Hematopoietic multipotent progenitor cell treated with erythropoietin and hydrocortisone succinate and interleukin-3 and kit ligand, for 6 days (in vitro differentiated cells): ENCODE measurements at places on chromosomes 12 and 14.

DNA sequence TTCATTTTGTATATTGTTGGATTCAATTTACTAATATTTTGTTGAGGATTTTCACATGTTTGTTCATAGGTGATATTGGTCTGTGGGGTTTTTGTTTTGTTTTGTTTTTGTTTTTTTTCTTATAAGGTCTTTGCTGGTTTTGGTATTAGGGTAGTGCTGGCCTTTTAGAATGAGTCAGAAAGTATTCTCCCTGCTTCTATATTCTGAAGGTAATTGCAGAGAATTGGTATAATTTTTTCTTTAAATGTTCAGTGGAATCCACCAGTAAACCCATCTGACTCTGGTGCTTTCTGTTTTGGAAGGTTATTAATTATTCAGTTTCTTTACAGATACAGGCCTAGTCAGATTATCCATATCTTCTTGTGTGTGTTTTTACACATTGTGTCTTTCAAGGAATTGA lies 8.9 kb downstream of the TOGARAM1 start:
- no peak for DNase-seq

DNA sequence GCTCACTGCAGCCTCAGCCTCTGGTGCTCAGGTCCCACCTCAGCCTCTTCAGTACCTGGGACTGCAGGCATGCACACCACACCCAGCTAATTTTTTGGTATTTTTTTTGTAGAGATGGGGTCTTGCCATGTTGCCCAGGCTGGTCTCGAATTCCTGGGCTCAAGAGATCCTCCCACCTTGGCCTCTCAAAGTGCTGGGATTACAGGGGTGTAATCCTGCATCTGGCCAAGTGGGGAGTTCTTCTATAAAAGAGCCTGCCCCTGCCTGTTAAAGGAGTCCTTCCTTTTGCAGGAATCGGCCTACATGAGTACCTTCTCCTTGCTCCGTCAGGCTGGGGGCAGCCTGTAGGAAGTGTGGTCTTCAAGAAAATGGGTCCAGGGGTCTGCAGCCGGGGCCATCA lies 54.1 kb upstream of the RASSF3 start:
- DNase-seq, result no peak

DNA sequence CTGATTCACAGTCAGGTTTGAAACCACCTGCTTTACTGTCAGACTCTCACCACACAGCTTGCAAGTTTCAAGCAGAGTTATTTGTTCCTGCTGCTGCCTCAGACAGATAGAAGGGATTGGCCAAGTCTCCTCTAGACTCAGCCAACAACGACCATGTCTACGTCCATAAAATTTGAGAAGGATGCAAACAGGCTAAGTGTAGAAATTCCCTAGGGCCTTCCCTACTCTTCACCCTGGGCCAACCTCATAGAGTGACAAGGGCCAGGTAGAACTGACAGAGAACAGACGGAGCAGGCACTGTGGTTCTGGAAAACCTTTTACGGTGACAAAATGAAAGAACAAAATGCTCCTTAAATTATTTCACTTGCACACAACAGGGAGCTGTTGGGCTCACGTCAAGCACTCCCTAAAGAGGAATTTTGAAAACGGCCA lies 39.5 kb downstream of the CLIP1 start:
- DNase-seq, result no peak

- DNase-seq, result peak; percentile 22
These were observed 5.4 kb downstream of the KCNH5 start for GRCh38 chr14:63039866-63040265.

- peak; percentile 14 for DNase-seq
These were observed 12.3 kb upstream of the RTRAF start for GRCh38 chr14:51977075-51977474.

DNA sequence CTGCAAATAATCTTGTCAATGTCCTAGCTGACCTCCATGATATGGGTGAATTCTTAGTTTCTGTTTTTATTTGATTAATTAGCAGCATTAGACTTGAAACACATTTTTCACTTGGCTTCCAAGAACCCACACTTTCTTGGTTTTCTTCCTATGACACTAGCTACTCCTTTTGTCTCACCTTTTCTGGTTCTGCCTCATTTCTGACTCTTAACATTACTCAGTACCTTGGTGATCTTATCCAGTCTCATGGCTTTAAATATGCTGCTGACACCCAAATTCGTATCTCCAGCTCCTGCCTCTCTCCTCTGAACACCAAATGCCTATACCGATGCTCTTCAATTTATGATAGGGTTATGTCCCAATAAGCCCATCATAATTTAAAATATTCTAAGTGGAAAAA lies 32.0 kb upstream of the SSTR1 start:
- no peak for DNase-seq

GRCh38 chr12:98127336-98127679 lies 388.1 kb upstream of the TMPO start:
- no peak for DNase-seq

DNA sequence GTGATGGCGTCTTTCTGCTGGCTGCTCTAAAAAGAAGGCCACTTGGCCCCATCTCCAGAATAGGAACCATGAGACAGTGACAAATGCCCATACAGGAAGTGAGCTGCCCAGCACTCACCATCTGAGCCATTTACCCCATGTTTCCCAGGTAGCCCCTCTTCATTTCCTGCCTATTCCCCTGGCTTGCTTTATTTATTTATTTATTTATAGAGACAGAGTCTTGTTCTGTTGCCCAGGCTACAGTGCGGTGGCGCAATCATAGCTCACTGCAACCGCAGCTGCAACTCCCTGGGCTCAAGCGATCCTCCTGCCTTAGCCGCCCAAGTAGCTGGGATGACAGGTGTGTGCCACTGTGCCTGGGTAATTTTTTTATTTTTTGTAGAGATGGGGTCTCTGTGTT lies 71.2 kb downstream of the RIN3 start:
- DNase-seq, result no peak

DNA sequence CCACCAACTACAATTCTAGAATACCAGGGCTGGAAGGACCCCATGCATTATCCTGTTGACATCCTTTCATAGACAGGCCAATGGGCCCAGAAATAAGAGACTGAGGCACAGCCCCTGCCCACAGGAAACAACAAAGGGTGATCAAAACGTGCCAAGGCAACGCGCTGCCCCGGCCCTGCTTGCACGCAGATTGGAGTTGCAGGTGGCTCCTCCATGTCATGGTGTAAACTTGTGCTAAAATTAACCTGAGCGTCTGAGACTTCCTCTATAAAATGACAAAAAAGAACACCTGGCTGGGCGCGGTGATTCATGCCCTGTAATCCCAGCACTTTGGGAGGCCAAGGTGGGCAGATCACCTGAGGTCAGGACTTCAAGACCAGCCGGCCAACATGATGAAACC lies 30.1 kb downstream of the SPRING1 start:
- DNase-seq, result no peak

GRCh38 chr12:44550377-44550776 lies 325.7 kb downstream of the NELL2 start:
- DNase-seq, result no peak

DNA sequence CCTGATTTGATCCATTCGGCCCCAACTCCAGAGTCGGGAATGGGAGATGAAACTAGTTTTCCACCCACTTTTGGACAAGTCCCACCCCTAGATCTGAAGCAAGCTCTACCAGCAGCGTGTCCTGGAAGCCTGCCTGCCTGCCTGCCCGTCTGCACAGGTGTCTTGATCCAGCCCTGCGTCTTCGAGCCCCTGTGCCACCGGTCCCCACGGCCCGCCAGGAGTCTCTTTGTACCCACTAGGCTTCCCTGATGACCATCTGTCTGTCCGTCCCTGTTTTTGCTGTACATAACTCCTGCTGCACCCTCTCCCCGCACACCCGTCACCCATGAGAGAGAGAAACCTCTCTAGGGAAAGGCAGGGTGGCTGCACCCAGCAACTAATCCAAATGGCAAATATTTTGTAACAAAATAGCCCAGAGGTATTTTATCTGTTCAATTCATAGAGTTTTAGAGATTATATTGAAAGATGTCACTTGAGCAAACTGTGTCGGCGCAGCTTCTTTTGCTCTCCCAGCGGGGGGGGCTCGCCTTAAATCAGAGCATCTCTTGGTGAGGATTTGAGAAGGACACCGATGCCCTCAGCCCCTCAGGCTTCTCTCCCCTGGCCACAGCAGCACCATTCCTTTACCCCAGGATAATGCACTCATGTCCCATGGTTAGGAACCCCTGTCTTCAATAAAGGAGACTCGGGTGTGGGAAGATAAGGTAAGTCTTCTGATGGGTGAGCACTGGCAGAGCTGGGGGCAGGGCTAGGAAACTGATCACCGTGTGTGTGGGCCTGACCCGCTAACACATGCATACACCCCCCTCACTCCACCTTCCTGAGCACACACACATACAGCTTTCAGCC lies 35.8 kb downstream of the SLC6A12 start:
- DNase-seq, result peak; percentile 67

- no peak for DNase-seq
These were observed 408.1 kb upstream of the TMTC1 start for GRCh38 chr12:30191696-30192455.

GRCh38 chr14:99127651-99128167 lies 144.3 kb downstream of the BCL11B start:
- DNase-seq, result no peak

DNA sequence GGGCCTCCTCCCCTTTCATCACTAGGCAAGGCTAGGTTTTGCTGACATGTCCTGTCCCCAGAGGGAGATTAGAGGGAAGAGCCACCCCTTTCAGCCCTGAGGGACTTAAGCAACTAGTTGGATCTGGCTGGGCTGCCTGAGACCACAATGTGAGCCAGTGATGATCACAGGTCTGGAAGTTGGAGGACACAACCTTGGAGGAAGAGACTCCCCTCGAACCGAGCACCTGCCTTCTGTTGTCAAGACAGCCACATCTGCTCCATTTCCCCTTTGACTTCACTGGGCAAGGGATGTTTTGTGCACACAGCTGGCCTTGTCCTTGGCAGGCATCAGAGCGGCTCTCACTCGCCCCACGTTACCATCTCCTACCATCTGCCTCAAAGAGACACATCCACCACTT lies 31.4 kb downstream of the MVK start:
- DNase-seq, result no peak

DNA sequence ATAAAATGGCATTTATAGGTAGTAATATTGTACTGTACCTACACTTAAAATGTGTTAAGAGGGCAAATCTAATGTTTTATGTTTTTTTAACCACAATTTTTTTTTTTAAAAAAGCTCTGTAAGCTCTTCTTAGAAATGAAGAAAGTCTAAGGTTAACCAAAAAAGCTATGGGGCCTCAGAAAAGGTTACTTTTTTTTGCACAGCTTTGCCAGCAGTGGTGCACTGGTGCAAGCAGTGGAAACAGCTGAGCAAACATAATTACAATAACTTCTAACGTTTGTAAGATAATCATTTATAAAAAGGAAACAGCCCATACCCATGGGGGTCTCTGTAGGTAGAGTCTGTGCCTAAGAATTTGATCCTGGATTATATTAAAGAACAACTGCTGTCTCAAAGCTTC lies 85.1 kb upstream of the NID2 start:
- DNase-seq, result no peak

GRCh38 chr12:30100741-30101140 lies 317.0 kb upstream of the TMTC1 start:
- no peak for DNase-seq

GRCh38 chr12:93889516-93890212 lies 212.5 kb downstream of the CRADD start:
- DNase-seq, result no peak

GRCh38 chr14:71473843-71474242 lies 458.4 kb upstream of the RGS6 start:
- no peak for DNase-seq

DNA sequence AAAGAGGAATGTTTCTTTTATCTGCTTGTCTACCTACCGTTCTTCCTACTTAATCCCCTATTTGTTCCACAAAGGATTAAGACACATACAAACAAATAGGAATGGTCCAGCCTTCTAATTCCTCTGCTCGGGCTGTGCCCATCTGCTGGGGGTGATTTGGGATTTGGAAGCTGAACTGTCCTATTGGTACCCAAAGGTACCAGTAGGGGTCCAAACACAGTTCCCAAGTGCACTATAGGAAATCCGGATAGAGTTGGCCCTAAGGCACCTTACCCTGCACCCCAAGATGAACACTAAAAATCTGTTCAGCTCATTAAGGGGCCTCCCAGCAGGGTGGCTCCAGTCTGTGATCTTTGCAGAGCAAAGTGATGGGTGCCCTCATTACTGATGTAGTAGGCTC lies 566.9 kb downstream of the NRXN3 start:
- no peak for DNase-seq

- no peak for DNase-seq
These were observed 7.5 kb upstream of the PYROXD1 start for GRCh38 chr12:21429994-21430393.

- no peak for DNase-seq
These were observed 10.6 kb downstream of the TRHDE start for GRCh38 chr12:72282721-72283120.

- DNase-seq, result no peak
These were observed 201.2 kb downstream of the ANO4 start for GRCh38 chr12:100995771-100996170.

- no peak for DNase-seq
These were observed 133.6 kb downstream of the FGD4 start for GRCh38 chr12:32532951-32533350.

GRCh38 chr12:29208060-29208459 lies 59.0 kb downstream of the FAR2 start:
- peak; percentile 29 for DNase-seq

DNA sequence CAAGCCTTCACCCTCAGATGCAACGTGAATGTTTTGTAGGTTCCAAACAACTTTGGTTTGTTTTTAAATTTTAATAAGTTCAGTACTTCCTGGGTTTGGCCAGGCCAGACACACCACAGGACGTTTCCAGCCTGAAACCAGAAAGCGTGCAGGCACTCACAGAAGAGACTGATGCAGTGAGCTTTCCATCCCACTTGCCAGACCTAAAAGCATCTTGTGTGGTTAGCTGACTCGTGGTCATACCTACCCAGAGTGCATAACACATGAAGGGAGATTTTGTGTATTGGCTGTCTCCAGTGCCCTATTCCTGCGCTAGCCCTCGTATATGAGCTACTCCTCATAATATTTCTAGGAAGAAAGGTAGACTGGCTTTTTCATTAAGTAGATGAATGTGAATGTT lies 297.3 kb upstream of the FAR2 start:
- no peak for DNase-seq

DNA sequence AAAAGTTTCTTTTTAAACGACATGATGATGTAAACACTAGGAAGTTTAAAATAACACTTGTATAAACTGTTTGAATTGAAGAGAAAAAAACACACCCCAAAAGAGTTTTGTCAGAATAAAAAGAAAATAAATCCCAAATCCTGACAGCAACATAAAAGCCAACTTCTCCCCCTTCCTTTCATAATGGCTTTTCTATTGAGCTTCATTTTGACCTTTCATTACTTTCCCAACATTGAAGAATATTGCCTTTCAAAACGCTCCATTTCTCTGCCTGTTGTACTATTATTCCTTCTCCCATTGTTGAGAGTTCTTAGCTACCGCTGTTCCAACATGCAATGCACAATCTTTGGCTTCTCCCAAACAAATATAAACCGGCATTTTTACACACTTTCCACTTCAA lies 448.5 kb downstream of the BCAT1 start:
- DNase-seq, result no peak

DNA sequence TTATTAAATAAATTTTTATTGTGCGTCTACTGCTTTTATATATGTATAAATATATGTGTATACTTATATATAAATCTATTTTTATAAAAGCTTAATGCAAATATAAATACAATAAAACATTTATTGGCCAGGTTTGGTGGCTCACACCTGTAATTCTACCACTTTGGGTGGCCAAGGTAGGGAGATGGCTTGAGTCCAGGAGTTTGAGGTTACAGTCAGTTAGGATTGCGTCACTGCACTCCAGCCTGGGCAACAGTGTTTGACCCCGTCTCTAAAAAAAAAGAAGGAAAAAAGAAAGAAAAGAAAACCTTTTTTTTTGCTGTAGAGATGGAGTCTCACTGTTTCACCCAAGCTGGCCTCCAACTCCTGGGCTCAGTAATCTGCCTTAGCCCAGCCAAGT lies 20.9 kb downstream of the ACTR6 start:
- DNase-seq, result no peak

GRCh38 chr14:104732355-104732804 lies 8.4 kb downstream of the ADSS1 start:
- DNase-seq, result peak; percentile 67
